ENCODE measurements at places on chromosomes 3 and 15.
A peak's percentile ranks its signal among the peaks of the same experiment; 100 is the strongest.

- no peak for DNase-seq
Measured at GRCh38 chr15:85795337-85796305, 896 bp upstream of the KLHL25 start.

- no peak for DNase-seq
Measured at GRCh38 chr3:22157848-22158247, 406.8 kb upstream of the ZNF385D start.

DNA sequence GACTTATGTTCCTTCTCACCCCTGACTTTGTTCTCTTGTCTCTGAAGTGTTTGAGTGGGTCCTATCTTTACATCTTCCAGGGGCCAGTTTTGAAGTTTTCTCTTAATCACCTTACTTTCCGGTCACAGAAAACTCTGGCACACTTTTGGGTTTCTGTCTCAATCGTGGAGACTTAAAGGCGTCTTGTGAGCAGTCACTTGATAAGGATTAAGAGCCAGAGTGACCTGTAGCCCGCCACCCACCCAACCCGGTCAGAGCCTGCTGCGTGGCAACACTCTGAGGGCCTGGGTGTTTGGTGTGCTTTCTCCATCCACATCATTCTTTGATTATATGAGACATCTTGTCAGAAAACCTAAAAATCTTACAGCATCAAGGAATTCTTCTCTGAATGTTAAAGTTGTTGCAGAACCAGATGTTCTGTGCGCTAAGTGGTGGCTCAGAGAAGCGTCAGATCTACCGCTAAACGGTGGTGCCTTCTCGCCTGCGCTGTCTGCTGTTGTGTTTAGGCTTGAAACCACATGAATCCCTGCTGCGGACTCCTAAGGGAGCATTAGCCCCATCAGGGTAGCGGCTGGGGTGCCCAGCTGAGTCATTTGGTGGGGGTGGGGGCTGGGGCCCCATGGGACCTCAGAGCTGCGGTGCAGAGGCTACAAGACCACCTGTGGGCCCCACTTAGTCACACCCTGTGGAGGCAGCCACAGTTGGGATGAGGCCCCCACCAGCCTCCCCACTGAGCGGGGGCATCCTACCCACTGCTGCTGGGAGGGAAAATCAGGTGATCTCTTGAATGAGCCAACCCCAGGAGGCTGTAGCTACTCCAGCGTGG is 158.7 kb upstream of the BHLHE40 start:
- DNase-seq: no peak

- DNase-seq: no peak
Measured at GRCh38 chr3:26768068-26768651, 145.6 kb downstream of the LRRC3B start.

- DNase-seq: no peak
Measured at GRCh38 chr15:70320482-70320881, 222.8 kb upstream of the TLE3 start.

DNA sequence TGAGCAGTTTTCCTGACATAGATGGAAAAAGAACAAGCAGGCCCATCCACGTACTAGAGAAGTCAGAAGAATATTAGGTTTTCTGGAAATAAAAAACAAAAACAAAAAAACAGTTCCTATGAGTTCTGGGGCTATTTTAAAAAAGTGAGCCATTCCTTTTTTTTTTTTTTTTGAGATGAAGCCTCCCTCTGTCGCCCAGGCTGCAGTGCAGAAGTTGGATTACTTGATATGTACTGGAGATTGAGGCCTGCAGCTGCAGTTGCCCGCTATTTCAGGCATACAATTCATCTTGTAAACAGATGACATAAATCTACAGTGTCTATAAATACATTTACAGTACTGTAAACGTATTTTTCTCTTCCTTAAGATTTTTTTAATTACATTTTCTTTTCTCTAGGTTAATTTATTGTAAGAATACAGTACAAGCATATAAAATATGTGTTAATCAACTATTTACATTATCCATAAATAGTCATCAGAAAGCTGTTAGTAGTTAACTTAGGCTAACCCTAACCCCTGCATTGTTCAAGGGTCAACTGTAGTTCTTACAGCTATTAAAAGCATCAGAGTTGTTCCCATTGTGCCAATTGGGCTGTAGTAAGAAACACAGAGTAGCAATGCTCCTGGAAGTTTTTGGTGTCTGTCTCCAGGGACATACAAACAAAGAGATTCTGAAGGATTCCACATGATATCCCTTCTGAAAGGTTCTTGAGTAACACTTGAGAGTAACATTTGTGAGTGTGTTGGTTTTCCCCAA is 11.2 kb upstream of the ACTL6A start:
- peak; percentile 21 for DNase-seq

GRCh38 chr3:71956069-71956340 is 171.1 kb upstream of the PROK2 start:
- DNase-seq: no peak

DNA sequence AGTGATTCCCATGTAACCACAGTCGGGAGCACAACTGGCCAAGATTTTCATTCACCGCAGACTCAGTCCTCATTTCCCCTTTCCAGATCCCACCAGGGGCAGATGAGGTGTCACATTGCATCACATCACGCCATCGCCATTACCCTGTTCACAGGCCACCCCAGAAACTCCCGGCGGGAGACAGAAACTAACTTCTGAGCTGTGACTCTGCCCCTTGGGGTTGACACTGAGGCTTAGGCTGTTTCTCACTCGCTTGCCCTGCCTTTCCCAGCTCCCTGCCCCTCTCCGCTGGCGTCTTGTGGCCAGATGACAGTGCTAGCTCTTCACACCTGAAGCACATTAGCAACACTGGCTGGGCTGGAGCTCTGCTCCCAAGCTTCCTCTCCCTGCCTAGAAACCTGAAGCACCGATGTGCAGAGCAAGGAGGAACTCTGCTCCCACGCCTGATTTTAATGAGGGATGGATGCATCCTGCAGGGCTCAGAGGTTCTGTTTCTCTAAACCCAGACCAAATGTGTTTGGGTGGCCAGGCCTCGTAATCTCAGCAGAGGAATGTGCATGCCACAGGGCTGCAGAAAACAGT is 88.8 kb upstream of the CTDSPL start:
- no peak for DNase-seq

GRCh38 chr3:16739541-16740105 is 134.4 kb upstream of the DAZL start:
- no peak for DNase-seq

GRCh38 chr3:167671878-167672427 is 18.2 kb upstream of the WDR49 start:
- DNase-seq: no peak

GRCh38 chr15:43508421-43508820 is 9.0 kb upstream of the MAP1A start:
- DNase-seq: no peak

DNA sequence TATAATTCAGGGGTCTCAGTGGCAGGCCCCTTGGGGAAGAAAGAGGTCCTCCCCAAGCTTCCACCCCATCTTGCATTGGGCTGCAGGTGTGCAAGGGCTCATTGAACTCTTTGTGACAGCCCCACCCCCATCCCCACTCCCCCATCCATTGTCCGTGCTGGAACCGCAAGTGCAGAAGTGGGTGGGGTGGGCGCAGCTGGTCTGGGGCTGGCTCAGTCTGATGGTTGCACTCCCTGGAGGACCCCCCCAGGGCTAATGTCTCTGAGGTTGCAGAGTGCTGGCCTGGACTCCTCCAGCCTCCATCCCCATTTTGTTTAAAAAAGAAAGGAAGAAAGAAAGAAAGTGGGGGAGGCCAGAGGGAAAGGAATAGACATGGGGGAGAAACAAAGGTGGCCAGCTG is 42.3 kb upstream of the ARL8B start:
- no peak for DNase-seq

GRCh38 chr3:156787926-156788663 is 38.1 kb upstream of the LEKR1 start:
- DNase-seq: no peak

GRCh38 chr3:13621381-13622221 is 72.7 kb downstream of the FBLN2 start:
- peak; percentile 59 for DNase-seq

GRCh38 chr3:134075846-134076245 is 46.1 kb upstream of the SLCO2A1 start:
- DNase-seq: no peak

Data from left lung (tissue), 14 donors.